ENCODE measurements at places on chromosomes 6 and 20.

- DNase-seq, result no peak
Observed at GRCh38 chr20:49866051-49866450, 49.3 kb downstream of the SPATA2 start.

DNA sequence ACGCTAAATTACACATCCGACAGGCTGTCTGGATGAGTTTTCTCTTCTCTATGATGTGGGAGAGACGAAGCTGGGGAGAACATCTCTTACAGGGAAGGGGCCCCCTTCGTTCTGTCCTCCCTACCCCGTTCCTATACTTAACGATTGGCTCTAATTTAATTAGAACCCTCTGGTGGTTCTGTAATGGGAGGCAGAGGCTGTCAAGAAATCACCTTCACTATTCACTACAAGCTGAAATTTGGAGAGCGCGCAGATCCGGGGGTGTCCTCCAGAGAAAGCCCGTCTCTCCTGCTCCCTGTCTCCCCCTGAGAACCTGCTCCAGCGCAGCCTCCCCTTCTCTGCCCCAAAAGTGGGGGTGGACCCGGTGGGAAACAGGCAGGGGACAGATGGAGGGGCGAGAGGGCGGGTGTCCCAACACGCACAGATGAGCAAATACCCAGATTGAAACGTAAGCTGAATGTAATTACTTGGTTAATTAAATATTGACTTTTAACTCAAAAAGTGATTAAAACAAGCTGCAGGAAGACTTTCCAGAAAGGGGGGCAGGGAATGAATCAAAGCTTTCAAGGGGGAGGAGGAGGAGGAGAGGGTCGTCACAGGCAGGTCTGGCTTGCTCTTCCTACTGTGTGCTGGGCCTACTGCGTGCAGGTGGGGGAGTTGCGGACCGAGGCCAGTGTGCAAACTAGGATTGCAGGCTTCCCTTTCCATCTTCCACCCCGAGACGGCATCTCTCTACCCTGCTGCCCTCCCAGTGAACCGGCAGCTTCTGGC lies 1.3 kb downstream of the SULF2 start:
- no peak for DNase-seq

DNA sequence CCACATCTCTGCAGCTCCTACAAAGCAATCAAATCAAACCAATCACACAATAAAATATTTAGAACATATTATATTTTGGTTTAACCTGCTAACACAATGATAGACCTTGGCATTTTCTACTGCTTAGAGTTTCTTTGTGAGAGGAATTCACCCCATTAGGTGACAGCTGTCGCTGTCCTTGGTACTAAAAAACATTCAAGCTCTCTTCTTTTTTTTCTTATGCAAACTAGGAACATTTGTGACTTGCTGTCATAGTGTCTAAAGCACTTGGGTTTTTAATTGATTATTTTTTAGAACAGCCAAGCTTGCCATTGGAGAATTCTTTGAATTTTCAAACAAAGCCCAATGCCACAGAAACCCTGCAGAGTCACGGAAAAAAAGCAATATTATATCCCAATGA lies 46.4 kb downstream of the CNR1 start:
- no peak for DNase-seq

GRCh38 chr6:10194816-10195672 lies 219.8 kb downstream of the TFAP2A start:
- DNase-seq, result peak; percentile 62

DNA sequence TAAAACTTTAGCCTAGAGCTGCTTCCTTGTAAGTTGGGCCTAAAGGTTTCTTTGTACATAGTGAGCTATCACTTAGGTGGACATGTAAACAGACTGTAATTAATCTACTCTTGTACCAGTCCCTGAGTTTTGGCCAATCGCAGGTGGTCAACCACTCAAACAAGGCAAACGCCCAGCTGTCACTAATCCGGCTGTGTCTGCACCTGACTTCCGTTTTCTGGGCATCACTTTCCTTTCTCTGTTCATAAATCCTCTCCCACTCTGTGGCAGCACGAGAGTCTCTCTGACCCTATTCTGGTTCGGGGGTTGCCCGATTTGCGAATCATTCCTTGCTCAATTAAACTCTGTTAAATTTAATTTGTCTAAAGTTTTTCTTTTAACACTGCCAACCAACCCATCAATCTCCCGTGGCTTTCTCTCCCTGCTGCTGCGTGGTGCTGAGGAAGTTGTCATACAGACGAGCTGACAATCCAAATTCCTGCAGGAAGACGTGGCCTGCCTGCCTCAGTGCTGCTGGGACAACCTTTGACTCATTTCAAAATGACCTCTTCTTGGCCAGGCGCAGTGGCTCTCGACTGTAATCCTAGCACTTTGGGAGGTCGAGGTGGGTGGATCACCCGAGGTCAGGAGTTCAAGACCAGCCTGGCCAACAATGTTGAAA lies 206.3 kb downstream of the QKI start:
- DNase-seq, result peak; percentile 32

GRCh38 chr20:3281437-3281836 lies 42.4 kb upstream of the SLC4A11 start:
- no peak for DNase-seq

GRCh38 chr6:5150551-5151075 lies 65.5 kb downstream of the PPP1R3G start:
- DNase-seq, result peak; percentile 14

DNA sequence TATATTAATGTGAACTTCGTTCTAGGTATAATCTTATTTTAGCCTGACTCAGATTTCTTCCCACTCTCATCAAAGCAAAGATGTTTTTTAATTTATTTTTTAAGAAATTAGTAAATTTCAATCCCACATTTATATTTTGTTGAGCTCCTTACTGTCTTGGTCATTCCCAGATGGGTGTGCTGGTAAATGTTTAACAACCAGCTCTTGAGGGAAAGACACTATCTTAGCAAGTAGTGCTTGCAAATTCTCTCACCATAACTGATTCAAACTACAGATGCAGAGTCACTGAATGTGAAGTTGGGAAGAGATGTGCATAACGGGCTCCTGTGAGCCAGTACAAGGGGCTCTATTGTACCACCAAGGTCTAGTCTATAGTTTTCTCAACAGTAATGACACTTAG lies 29.8 kb upstream of the BTN3A2 start:
- no peak for DNase-seq

- DNase-seq, result peak; percentile 96
Observed at GRCh38 chr6:133644892-133645619, 243.9 kb upstream of the TCF21 start.

- no peak for DNase-seq
Observed at GRCh38 chr6:138092686-138093085, 14.5 kb downstream of the PERP start.

- DNase-seq, result peak; percentile 28
Observed at GRCh38 chr20:59518881-59519706, 85.2 kb upstream of the PHACTR3 start.

- DNase-seq, result no peak
Observed at GRCh38 chr20:23652926-23653325, 15.2 kb upstream of the CST3 start.

GRCh38 chr20:55533632-55534031 lies 471.7 kb downstream of the CBLN4 start:
- DNase-seq, result no peak

DNA sequence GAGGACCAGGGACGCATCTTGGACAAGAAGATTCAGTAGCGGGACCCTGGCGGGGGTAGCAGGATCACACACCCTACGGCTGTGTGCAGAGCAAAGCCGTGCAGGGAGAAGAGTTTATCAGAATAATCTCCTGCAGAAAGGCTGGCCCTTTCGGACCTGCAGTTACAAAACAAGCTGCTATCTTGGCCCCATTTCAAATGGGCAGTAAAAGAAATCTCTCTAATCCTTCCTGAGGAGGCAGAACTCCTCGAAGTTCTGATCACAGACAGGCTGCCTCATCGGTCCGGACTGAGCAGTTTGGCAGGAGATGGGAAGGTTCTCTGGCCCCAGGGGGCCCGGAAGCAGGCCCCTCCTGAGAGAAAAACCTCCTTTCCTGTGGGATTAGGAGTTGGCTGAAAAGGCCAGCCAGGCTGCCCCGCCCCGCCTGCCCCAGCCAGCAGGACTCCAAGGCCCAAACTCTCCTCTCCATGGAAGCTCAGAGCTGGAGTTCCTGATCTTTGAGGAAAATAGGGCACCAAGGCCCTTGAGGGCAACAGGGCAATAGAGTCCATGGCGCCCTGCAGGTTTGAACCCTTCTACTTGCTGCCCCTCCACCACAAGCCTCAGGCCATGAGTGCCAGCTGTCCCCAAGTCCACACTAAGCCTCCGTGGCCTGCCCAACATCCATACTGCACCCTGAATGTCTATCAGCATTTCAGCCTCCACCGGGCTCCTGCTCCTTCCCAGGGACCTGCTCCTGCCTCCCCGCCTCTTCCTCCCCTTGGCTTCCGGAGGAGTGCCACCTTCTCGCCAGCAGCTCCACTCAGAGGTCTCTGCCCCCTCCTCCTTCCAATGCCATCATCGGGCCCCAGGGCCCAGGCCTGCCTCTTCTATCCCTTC lies 141.3 kb downstream of the PREX1 start:
- DNase-seq, result peak; percentile 32

- DNase-seq, result no peak
Observed at GRCh38 chr6:102126488-102126887, 733.0 kb downstream of the GRIK2 start.

DNA sequence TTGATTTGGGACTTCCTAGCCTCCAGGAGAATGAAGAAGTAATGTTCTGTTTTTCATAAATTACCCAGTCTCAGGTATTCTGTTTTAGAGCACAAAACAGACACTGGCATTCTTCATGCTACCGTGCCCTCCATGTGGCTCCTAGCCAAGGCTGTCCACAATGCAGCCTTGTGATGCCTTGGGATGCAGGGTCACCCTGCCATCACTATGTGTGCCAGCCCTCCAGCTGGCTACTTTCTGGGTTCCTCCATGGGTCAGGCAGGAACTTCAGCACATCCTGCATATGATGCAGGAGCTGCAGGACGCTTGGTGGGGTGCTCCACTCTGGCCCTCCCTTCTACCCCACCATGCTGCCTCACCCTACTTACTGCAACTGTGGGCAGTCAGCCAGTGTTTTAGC lies 38.0 kb upstream of the FAM50B start:
- DNase-seq, result peak; percentile 40

- no peak for DNase-seq
Observed at GRCh38 chr20:54535746-54536145, 60.4 kb downstream of the DOK5 start.
